ENCODE measurements at places on chromosomes 2 and 18. TPM values are rescaled to one million over a fixed set of nuclear protein-coding genes. Genes with fewer than 3 reads are reported as not detected.

The PMAIP1 gene
- 7.4 TPM for total RNA-seq

The NDUFB3 gene
- 38.8 TPM for total RNA-seq

- no peaks in the 10 kb centered on the region for H3K27me3 ChIP-seq
- H3K36me3 ChIP-seq, result peaks cover 45% of the 10 kb centered on the region
- H3K27ac ChIP-seq, result no peak overlapping the region
- no peak overlapping the region for H3K4me3 ChIP-seq
- no peak for DNase-seq
Observed at GRCh38 chr2:203105996-203106395, 91.3 kb downstream of the NBEAL1 start.

DNA sequence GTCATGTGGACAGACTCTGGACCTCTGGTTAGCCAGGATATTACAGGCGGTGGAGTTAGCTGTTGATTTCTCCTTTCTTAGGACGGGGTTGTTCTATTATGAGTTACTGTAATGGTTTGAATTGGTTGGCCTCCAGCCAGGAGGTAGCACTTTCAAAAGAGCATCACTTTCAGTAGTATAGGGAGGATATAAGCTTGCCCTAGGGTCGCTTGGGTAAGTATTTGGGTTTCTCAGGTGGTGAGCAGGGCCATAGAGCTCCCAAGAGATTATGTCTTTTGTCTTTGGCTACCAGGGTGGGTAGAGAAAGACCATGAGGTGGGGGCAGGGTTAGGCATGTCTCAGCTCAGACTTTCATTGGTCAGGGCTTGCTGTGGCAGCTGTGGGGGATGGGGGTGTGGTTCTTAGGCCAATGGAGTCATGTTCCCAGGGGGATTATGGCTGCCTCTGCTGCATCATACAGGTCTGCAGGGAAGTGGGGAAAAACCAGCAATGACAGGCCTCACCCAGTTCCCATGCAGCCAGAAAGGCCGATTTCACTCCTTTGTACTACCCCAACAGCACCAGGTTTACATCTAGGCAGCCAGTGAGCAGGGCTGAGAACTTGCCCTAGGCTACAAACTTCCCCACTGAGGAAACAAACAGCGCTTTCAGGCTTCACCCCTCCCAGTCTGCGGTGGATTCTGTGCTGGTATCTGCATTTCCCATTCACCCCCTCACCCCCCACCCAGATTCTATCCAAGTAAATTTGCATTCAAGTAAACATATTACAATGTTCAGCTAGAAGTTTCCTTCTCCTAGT lies 89.4 kb upstream of the SLC38A11 start:
- H3K27ac ChIP-seq, result no peak overlapping the region
- no peaks in the 10 kb centered on the region for H3K36me3 ChIP-seq
- no peaks in the 10 kb centered on the region for H3K4me1 ChIP-seq
- no peaks in the 10 kb centered on the region for H3K27me3 ChIP-seq

DNA sequence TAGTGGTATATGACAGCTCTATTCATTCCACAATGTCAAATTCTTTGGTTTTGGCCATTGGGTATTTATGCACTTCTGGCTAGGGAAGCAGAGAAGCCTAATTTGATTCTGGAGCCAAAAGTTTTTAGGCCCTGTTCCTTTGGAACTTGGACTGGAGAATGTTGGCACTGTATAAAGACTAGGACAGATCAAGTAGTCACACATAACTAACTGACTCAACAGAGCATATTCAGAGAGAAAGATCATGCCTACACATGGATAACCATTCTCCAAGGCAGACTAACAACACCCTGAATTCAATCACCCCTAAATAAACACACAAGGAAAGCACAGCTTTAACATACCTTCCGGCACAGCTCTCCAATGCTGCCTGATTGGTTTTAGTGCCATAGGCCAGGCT lies 62.9 kb downstream of the ARHGAP15 start:
- no peak overlapping the region for H3K27ac ChIP-seq
- DNase-seq, result no peak
- H3K4me1 ChIP-seq, result no peaks in the 10 kb centered on the region

DNA sequence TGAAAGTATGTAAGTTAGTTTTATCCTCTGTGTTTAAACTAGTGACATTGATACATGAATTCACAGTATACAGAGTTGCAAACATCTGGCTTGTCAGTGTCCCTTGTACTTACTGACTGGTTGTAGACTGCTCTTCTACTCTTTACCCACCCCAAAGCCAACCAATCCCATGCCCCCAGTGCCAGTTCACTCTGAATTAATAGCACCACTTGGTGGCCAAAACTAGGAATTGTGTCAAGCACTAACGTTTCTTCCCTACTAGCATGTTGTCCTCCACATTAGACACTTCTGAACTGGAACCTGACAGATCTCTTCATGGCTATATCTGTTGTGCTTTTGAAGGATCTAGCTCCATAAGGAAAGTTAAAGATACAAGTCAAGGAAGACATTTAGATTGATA lies 27.2 kb upstream of the OTX1 start:
- peaks cover 11% of the 10 kb centered on the region for H3K36me3 ChIP-seq
- no peak for DNase-seq
- H3K27ac ChIP-seq, result no peak overlapping the region
- H3K4me3 ChIP-seq, result no peak overlapping the region
- no peaks in the 10 kb centered on the region for H3K4me1 ChIP-seq
- H3K27me3 ChIP-seq, result no peaks in the 10 kb centered on the region

The PSMA8 gene
- not detected for total RNA-seq

The RSAD2 gene
- 0.25 TPM for total RNA-seq

The SATB2 gene
- total RNA-seq, result 7.4 TPM

- no peak for DNase-seq
- H3K4me3 ChIP-seq, result no peak overlapping the region
- no peaks in the 10 kb centered on the region for H3K36me3 ChIP-seq
Observed at GRCh38 chr2:216700781-216701180, 5.4 kb upstream of the IGFBP5 start.

The REG1A gene
- not detected for total RNA-seq

DNA sequence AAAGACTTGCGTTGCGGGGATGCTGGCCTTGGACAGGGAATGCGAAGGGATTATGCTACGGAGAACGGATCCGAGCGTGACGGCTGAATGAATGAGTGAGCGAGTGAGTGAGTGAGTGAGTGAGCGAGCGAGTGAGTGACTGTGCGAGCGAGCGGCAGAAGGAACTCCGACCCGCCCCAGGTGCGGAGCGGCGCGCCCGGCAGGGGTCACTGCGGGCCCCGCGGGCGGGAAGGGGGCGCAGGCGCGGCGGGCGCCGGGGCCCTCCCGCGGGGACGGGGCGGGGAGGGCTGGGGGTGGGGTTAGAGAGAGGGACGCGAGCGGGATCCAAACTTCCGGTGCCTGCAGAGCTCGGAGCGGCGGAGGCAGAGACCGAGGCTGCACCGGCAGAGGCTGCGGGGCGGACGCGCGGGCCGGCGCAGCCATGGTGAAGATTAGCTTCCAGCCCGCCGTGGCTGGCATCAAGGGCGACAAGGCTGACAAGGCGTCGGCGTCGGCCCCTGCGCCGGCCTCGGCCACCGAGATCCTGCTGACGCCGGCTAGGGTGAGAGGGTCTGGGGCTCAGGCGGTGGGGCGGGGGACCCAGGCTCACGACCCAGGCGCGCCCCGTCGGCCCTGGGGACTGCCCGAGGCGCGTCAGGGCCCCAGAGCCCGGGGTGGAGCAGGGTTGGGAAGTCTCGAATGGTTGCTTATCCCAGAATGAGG lies at the start of gene ITM2C:
Gene ITM2C (plus strand): TSS at position 338 of the 702 bp plus-strand sequence. CDS start 84 bp downstream, at position 422.
- DNase-seq, result no peak
- no peaks in the 10 kb centered on the region for H3K27me3 ChIP-seq
- peak within 1 kb of the TSS; percentile 67 for H3K27ac ChIP-seq
- H3K4me3 ChIP-seq, result peak within 1 kb of the TSS; percentile 84
- no peaks in the 10 kb centered on the region for H3K36me3 ChIP-seq

The LYPD1 gene
- total RNA-seq, result not detected

The BCL2 gene
- 18.7 TPM for total RNA-seq

The GLB1L gene
- total RNA-seq, result 22.8 TPM

- H3K4me1 ChIP-seq, result peaks cover 45% of the 10 kb centered on the region
- H3K4me3 ChIP-seq, result peak overlapping the region; percentile 48
- no peak for DNase-seq
- peak overlapping the region; percentile 77 for H3K27ac ChIP-seq
- no peaks in the 10 kb centered on the region for H3K27me3 ChIP-seq
Observed at GRCh38 chr2:33134791-33135560, 188.2 kb downstream of the LTBP1 start.

- H3K36me3 ChIP-seq, result no peaks in the 10 kb centered on the region
- DNase-seq, result no peak
- no peak overlapping the region for H3K4me3 ChIP-seq
Observed at GRCh38 chr2:162127422-162127821, 24.6 kb downstream of the GCG start.

The EMILIN1 gene
- 100 TPM for total RNA-seq

DNA sequence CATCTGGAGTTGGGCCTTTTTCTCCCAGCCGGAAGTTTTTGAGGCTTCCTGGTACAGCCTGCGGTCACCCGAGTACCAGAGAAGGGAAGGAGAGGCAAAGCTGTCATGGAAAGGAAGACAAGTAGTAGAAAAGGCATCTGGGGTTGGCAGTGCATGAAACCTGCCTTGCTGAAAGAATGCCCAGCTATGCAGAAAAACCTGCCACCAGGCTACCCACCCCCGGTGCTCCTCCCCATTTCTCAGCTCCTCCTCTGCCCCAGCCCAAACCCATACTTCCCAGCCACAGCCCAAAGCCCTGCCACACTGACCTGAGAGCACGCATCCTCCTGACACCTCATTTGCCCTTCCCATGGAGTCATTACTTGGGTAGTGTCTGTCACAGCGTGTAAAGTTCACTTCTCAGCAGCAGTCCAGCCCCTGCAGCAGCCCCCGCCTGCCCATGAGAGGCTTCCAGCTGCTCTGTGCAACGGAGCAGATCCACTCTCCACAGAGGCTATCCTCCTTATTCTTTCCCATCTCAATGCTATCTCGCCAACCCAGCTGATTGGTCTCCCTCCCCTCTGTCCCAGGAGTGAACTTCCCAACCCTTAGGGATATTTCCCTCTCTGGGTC lies 40.4 kb upstream of the MAL start:
- H3K27me3 ChIP-seq, result no peaks in the 10 kb centered on the region
- H3K4me1 ChIP-seq, result no peaks in the 10 kb centered on the region
- H3K36me3 ChIP-seq, result no peaks in the 10 kb centered on the region
- DNase-seq, result peak; percentile 85
- no peak overlapping the region for H3K27ac ChIP-seq
- H3K4me3 ChIP-seq, result no peak overlapping the region

All from vagina (tissue), 2 donors.